ENCODE measurements at places on chromosomes 12 and 14.

- DNase-seq = no peak
These were observed 36.1 kb downstream of the TMCC3 start for GRCh38 chr12:94614288-94614721.

DNA sequence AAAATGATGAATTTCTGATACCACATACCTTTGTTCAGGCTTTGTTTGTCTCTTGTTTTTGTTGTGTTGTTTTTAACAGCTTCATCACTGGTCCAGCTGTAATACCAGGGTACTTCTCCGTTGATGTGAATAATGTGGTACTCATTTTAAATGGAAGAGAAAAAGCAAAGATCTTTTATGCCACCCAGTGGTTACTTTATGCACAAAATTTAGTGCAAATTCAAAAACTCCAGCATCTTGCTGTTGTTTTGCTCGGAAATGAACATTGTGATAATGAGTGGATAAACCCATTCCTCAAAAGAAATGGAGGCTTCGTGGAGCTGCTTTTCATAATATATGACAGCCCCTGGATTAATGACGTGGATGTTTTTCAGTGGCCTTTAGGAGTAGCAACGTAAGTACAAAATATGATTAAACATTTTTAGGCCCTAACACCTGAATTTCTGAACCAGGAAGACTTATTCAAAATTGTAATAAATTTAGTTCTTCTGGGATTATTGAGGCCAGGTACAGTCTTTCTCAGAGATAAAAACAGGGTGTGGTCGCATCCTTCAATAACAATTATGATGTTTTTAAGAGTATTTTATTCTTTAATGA lies 22.4 kb downstream of the RXYLT1 start:
- no peak for DNase-seq

DNA sequence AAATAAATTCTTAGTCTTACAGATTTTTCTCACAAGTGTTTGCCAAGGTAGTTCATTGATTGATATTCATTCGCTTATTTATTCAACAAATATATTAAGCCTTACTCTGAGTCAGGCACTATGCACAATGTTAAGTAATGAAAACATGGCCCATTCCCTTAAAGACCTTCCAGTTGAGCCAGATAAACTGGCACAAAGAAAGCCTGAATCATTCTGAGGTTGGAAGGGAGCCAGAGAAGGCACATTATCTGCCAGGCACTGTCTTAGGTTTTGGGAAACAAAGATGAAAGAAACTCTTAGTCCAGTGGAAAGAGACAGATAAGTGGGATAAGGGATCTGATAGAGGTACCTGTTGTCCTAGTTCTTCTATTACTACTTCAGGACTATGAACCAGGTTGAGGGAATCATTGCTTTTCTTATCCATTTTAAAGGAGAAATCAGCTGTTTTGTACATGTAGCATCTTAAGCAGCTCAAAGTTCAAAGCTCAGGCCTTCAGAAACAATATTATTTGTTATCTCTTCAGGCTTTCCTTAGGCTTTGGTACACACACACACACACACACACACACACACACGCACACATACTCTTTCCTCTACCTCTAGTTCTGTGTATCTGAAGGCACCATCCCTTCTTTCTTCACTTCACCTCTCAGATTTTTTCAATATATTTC lies 27.0 kb downstream of the PDE6H start:
- DNase-seq = no peak

DNA sequence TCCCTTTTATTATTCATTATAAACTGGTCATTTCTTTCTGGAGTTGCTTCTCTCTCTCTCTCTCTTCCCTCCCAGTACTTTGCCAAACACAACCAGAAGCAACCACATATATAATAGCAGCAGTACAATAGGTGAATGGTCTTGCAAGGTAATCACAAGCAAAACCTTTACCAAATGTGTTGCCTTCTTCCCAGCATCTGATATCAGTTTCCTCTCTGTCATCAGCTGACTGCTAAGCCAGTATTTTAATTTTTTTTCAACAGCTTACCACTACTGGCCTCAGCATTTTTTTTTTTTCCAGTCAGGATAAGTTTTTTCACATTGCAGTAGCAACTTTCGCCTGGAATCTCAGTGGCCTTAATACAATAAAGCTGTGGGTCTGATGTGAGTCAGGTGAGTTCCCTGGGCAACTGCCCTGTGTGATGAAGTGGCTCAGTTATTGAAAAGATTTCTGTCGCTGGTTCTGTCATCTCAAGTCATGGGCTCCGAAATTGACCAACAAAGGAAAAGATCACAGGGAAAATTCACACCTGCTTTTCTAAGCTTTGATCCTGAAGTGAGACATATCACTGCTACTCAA lies 282.5 kb upstream of the AMIGO2 start:
- DNase-seq = no peak

DNA sequence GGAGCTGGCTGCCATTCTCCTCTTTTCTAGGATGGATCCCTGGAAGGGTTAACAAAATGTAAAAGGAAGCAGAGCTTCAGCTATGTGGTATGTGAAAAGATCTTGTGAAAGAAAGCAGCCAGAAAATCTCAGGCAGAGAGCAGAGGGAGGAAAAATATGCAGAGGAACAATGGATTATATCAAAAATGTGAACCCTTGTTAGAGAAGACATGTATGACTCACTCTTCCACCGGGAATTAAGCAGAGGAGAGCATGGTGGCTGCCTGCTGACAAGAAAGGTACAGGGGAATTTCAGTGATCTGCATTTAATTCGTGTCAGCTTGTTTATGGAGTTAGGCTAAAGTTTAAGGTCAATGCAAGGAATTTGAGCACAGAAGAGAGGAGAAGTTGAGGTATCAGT lies 46.3 kb downstream of the KCNA1 start:
- no peak for DNase-seq

GRCh38 chr12:2300886-2301285 lies 248.1 kb downstream of the CACNA1C start:
- DNase-seq = no peak

- DNase-seq = no peak
These were observed 1486.6 kb upstream of the TMEM132C start for GRCh38 chr12:126780343-126780742.

DNA sequence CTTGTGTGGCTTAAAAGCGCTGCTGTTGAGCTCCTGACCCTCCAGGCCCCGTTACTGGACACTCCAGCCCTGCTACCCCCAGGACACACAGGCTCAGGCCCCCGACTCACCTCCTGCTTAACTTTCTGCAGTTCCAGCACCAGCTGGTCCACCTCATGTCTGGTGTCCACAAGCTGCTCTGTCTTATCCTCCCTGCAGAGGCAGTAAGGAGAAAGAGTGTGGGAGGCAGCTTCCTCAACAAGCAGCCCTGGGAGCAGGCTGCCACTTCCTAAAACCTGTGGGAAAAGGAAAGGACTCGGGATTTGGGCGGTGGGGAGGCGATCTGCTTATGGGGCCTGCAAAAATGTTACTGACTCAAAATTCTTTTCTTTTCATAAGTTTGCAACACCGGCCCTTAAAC lies 79.2 kb downstream of the CCDC88C start:
- no peak for DNase-seq

- no peak for DNase-seq
These were observed 68.4 kb upstream of the BCAT1 start for GRCh38 chr12:25017336-25017735.

DNA sequence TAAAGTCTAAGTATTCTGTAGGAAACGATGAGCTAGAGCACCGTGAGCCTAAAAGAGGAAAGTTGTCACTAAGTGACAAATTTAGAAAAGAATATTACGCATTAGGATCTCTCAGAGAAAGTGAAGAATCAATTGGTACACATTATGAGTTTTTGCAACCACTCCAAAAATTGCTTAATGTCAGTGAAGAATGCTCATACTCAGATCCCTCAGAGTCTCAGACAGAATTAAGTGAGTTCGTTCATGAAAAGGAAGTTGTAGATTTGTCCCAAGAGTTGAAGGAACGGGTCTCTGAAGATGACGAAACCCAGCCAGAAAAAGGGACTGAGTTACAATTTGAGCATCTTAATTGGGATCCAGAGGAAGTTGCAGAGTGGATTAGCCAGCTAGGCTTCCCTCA lies 1.5 kb downstream of the SAMD15 start:
- no peak for DNase-seq

GRCh38 chr12:23891115-23891514 lies 58.4 kb downstream of the SOX5 start:
- no peak for DNase-seq

DNA sequence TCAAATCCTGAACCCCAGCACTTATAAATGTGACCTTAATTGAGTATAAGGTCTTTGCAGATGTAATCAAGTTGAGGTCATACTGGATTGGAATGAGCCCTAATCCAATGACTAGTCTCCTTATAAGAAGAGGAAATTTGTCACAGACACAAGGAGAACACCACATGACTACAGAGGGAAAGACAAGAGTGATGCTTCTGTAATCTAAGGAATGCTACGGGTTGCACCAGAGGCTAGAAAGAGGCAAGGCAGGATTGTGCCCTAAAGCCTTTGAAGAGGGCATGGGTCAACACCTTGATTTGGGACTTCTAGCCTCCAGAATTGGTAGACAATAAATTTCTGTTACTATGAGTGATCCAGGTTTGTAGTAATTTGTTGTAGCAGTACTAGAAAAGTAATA lies 135.0 kb downstream of the FOXG1 start:
- no peak for DNase-seq

GRCh38 chr12:127063339-127064072 lies 1203.5 kb upstream of the TMEM132C start:
- no peak for DNase-seq

DNA sequence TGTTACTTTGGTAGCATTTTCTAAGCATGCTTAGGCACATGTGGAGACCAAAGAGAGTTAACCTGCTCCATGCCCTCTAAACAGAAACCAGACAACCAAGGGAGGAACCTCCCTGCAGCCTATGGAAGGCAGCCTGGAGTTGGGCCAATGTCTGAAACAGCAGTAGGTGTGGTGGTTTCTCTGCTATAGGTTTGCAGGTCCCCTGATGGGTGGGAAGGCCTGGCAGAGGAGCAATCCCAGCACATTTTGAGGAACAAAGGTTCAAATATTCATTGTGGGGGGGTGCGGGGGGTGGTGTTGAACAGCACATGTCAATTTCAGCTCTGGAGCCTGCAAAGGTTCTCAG lies 65.4 kb downstream of the DACT1 start:
- DNase-seq = no peak

DNA sequence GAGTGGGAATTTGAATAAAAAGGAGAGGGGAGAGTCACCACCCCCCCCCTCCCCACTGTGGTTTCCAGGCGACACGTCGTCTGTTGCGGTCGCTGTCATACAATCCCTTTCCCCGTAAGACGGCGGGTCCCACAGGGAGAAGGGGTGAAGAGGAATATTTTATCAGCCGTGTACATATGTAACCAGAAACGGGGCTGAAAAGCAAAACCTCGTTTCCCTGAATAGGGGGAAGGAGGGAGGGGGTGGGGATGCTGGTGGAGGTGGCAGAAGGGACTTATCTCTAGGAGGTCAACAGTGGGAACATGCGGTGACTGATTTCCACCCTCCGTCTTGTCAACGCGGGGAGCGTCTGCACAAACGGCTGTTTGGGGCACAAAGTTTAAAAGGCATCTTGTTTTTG lies 171.4 kb downstream of the RBM19 start:
- no peak for DNase-seq

DNA sequence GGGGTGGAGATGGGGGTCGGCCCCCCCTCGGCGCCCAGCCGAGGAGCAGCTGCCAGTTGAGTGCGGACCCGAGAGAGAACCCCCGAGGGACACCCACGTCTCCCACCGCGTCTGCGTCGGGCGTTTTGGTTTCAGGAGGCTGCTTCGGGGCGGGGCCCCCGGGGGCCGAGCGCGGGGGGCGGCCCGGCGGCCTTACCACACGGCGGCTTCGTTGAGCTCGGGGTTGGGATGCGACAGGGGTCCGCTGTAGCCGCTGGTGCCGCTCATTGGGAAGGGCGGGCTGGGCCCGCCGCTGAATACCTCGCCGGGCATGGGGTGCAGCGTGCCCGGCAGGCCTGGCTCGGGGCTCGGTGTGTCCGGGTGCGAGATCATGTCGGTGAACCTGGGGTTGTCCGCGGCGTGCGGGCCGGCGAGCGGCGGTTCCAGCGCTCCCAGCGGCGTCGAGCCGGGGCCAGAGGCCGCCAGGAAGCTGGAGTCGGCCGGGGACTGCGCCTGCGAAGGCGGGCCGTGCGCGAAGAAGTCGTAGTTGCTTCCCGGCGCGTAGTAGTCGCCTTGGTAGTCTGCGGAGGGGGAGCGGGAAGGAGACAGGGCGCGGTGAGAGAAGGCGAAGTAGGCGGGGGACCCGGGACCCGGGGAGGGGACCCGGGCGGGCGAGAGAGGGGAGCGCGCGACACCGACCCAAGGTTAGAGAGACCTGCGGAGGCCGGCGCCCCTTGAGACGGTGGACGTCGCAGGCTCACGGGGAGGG lies 8.5 kb downstream of the LHX5 start:
- DNase-seq = no peak

DNA sequence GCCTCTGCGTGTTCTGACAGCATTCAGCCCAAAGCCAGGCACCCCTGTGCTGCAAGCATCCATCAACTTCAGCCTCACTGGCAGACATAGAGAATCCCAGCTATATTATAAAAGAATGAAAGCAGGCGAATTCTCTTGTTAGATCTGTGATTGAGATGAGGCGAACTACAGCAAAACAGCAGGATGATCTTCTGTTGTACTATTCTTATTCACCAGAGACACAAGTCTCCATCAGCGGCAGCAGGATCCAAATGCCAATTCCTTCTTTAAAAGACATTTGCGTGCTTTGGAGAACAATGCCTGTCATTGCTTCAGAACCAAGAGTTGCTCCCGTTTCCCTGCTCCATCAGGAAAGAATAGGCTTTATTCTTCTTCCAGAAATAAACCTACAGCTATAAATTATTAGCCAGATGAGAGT lies 188.9 kb downstream of the SLC41A2 start:
- no peak for DNase-seq

DNA sequence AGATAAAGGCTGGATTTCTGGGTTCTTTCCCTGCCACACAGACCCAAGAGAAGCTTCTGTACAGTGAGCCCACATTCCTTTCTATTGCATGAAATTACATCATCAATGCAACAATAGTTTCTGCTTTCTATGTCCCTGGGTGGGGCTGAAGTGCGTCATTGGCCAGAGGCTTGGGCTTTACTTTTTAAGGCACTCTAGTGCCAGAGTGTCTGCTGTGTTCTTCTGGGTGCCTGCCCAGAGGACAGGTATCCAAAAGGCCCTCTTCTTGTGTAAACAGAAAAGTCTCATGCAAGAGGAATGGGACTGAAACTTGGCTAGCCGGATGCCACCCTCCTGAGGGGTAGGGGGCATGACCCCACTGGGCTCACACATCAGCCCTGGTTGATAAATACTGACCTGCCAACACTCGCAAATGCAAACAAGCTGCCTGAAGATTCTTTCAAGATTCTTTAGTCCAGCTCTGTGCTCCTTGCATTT lies 5.9 kb downstream of the KRT86 start:
- no peak for DNase-seq
